ENCODE measurements at places on chromosomes 13 and 19.

DNA sequence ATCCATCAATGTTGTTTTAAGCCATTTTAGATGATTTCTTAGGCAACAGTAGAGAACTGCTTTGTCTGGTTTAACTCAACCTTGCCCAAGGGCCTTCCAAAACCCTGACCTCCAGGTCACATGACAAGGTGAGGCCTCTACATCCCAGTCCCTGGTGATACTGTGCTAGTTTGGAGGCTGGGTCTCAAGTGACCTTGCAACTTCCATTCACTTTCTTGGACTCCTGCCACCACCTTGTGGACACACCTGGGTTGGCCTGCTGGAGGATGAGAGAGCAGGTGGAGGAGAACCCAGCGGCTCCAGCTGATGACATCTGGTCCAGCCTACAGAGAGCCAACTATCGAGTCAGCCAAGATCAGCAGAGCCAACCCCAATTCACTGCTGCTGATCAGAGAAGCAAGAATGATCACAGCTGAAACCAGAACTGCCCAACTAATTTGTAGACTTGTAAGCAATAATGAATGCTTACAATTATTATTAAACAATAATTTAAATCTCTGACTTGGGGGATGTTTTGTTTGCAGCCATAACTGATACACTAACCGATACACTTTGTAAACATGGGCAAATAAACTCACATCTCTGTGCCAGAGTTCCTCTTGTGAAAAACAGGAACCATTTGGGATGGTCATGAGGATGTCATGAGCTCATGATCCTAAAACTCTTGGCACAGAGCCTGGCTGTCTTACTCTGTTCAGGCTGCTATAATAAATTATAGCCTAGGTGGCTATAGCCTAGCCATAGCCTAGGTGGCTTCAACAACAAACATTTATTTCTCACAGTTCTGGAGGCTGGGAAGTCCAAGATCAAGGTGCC lies 11.5 kb downstream of the FAM187B start:
- no peak for DNase-seq

GRCh38 chr19:34881982-34882381 lies 44.7 kb upstream of the ZNF30 start:
- no peak for DNase-seq

- no peak for DNase-seq
Measured at GRCh38 chr19:3672993-3673392, 27.3 kb downstream of the PIP5K1C start.

DNA sequence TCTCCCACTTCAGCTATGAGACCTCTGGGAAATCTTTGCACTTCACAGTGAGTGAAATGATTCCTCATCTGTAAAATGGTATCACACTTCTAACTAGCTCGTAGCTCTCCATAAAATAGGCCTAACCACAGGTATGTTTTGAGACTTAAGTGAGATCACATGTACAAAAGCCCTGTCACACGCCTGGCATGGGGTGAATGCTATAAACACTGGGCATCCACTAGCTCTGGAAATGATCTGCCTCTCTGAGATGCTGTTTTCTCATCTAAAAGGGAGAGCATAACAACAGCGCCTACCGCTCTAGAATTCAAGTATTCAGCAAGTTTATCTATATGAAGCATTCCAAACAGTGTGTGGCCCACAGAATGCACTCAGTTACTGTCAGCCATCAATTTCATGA lies 2.2 kb downstream of the AKT2 start:
- DNase-seq: no peak

DNA sequence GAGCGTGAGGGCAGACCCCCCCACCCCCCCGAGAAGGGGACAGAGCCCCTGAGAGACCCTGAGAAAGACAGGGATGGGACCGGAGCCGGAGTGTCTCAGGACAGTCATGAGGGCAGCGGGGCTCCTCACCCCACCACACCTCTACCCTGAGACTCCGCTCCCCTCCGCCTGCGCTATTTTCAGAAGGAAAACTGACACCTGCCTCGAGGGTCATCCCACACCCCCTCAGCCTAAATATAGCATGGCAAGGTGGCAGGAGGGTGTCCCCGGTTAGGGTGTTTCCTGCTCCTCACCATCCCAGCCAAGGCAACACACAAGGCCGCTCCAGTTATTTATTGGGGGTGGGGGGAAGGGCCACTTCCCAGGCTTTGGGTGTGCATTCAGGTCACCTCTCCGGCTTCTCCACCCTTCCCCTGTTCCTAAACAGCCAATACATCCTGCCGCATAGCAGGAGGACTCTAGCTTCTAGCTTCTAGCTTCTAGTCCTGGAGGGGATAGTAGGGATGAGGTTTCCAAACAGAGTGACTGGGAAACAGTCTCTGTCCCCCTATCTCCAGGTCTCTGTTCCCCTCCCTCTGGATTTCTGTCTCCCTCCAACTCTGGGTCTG lies 1.4 kb upstream of the NTF4 start:
- DNase-seq: no peak

DNA sequence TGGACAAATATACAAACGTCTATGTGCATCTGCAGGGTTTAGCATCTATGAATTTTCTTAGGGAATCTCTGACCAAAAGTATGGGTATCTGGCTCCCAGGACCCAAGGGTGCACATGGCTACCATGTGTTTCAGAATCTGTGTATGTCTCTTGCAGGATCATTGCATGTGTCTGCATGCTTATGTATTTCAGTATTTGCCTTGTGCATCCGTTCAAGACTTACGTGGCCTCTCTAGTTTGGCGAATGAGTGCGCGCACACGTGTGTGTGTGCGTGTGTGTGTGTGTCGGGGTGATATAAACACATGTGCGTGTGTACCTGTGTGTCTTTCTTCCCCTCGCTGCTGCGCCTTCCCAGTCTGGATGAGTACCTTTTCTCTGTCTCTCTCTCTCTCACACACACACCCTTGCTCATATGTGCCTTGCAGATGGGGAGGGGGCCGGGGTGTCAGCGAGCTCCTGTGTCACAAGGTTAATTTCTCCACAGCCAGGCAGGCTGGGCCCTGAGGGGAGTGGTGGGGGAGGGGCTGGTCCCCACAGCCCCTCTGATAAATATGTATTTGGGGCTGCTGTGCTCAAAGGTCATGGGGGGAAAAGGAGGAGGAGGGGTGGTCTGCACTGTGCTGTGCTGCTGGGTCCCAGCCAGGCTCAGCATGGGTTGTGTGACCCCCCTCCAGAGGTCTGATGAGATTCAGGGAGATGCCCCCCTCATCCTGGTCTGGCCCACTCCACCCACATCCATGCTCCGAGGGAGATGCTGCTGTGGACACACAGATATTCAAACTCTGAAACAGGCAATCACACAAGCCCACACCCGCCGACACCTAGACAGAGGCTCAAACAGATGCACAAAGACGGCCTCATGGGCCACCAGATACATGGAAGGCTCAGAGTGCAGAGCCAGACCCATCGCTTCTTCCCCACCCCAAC lies 37.5 kb upstream of the POU2F2 start:
- DNase-seq: no peak

GRCh38 chr13:47110141-47110540 lies 213.3 kb upstream of the HTR2A start:
- DNase-seq: no peak

GRCh38 chr19:17570791-17571190 lies 15.3 kb downstream of the COLGALT1 start:
- DNase-seq: no peak

DNA sequence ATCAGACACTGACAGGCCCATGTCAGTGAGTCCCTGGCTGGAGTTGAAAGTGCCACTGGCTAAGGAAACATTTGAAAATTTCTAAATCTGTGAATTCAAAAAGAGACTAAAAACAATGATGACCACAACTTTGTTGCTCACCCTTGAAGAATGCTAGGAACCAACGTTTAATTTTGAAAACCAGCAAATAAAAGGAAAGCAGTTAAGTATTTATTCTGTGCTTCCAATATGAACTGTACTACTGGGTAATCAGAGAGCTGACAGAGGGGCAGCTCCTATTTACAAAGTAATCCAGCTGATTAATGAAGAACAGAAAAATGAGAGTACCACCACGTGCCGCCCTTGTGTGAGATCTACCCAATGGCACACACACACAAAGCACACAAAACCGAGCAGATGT lies 44.7 kb upstream of the LATS2 start:
- peak; percentile 63 for DNase-seq

- DNase-seq: no peak
Measured at GRCh38 chr13:42327725-42328124, 55.8 kb downstream of the AKAP11 start.

- DNase-seq: no peak
Measured at GRCh38 chr13:108408672-108409071, 139.2 kb downstream of the TNFSF13B start.

GRCh38 chr13:22298530-22298929 lies 627.7 kb downstream of the FGF9 start:
- no peak for DNase-seq

DNA sequence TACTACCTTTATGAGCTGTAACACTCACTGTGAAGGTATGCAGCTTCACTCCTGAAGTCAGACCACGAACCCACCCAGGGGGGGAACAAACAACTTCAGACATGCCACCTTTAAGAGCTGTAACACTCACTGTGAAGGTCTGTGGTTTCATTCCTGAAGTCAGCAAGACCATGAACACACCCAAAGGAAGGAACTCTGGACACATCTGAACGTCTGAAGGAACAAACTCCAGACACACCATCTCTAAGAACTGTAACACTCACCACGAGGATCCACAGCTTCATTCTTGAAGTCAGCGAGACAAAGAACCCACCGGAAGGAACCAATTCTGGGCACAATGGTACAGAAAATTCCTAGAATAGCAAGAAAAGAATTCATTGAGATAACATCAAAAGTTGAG lies 1796.5 kb upstream of the MIR17HG start:
- peak; percentile 54 for DNase-seq

GRCh38 chr19:55536951-55537740 lies at the start of gene SBK2:
Gene SBK2, minus strand, starts transcription at chr19:55537133. Its CDS starts 839 bp downstream, at chr19:55536294.
- DNase-seq: no peak

DNA sequence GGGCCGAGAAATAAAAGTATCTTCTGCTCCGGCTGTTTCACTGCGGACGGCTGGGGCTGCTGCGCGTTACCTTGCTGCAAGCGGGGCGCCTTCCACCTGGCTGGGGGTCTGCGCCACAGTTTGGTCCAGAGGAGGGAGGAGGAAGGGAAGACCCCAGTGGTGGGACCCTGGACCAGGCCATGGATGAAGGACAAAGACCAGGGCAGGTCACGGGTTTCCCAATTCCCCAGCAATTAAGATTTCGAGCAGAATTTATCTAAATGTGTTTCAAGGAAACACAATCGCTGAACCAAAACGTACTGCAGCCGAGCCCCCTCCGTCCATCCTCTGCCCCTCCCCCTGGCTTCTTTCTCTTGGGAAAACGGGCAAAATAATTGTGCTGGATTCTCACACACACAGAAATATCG lies 2.9 kb downstream of the SOX1 start:
- DNase-seq: no peak

DNA sequence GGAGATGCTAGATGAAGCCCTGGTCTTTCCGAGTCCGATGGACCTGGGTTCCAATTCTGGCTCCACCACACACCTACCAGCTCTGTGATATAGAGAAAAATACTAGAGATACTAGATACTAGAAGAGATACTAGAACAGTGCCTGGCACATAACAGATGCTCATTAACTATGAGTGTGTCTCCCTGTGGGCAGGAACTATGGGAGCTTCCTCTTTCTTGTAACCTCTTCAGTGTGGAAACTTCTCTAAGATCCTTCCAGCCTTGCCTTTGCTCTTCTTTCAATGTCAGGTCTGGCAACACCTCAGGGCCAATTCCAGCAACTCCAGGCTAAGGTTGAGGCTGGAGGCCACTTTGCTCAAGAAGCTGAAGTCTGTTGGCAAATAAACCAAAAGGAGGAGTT lies 143.9 kb downstream of the KATNAL1 start:
- no peak for DNase-seq

GRCh38 chr13:107441279-107441678 lies 774.1 kb downstream of the LIG4 start:
- DNase-seq: peak; percentile 55

- DNase-seq: no peak
Measured at GRCh38 chr13:40429706-40430545, 236.5 kb downstream of the FOXO1 start.

GRCh38 chr19:41880329-41880708 lies 2.7 kb upstream of the ARHGEF1 start:
- DNase-seq: no peak

- DNase-seq: no peak
Measured at GRCh38 chr13:98697791-98698190, 54.7 kb downstream of the SLC15A1 start.

DNA sequence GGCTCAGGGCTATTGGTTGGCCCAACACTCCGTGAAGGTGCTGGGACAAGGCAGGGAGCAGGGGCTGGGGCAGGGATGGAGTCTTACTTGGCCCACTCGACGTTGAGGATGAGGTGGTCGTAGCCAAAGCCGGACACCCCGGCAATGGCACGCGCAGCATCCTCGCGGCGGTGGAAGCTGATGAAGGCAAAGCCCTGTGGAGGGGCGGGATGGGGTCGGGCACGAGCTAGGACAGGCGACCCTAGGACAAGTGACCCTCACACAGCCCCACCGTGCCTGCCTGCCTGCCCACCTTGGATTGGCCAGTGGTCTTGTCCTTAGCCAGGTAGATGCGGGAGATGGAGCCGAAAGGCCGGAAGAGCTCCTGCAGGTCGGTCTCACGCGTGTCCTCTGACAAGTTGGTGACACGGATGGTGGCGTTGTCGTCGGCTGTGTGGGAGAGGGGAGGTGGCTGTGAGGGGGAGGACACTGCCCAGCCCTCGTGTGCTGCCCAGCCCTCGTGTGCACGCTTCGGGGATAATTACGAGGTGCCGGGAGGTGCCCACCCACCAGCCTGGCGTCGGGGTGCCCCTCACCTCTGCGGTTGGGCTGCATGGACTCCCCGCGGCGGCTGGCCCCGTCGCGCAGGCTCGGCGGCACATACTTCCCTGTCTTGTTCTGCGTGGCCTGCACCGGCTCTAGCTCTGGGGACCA lies 4.0 kb downstream of the P2RY11 start:
- no peak for DNase-seq

DNA sequence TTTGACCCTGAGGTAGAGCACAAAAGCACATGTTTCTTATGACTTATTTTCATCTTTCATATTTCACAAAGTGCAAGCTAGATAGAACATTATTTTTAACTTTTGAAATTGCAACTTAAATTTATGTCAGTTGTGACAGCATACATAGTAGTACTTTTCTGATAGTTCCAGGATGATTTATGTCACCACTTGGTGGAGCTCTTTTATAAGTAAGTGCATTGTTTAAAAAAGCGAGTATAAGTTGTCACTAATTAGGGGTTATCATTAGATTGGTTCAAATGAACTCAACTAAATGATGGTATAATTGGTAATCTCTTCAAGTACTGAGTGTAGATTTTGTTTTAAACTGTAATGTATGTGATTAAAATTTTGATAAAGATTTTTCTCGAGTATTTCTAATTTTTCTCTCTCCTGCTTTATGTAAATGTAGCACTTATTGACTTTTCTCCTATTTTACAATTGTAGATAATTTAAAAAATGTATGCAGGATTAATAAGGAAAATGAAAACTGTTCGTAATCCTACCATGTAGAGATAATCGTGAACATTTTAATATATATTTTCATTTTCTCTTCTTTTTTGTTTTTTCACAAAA lies 31.1 kb downstream of the RB1 start:
- DNase-seq: peak; percentile 35

- peak; percentile 43 for DNase-seq
Measured at GRCh38 chr19:16025108-16026101, 50.9 kb upstream of the TPM4 start.

GRCh38 chr13:30418075-30418716 lies 4.1 kb upstream of the UBE2L5 start:
- no peak for DNase-seq
